ENCODE measurements at places on chromosomes 6 and 20.

- DNase-seq = no peak
Measured at GRCh38 chr6:113694278-113695077, 162.7 kb upstream of the MARCKS start.

DNA sequence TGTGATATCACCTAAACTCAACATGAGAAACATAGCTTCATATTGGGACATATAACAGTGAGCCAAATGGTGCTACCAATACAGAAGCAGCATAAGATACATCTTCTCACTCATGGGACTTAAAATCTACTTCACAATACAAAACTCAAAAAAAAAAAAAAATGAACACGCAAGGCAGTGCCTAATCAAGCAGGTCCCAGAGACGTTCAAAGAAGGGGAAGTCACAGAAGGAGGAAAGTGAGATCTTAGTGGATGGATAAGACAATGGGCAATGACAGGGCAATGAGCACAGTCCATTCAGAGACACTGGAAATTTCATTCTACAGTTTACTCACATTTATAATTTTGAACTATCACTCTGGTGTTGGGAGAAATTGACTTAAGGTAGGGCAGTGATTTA lies 88.3 kb downstream of the FAM50B start:
- no peak for DNase-seq

- DNase-seq = no peak
Measured at GRCh38 chr6:45965792-45966191, 49.9 kb downstream of the CLIC5 start.

- DNase-seq = no peak
Measured at GRCh38 chr6:35041086-35041861, 99.9 kb downstream of the TCP11 start.

- no peak for DNase-seq
Measured at GRCh38 chr20:44924541-44924940, 14.7 kb downstream of the PABPC1L start.

All from iPS-NIHi11 (cell line).